Cerebellar nuclear complex (tissue), 1 donor: ENCODE measurements at places on chromosomes 12 and 14.

GRCh38 chr14:41280745-41281144, 325.9 kb upstream of the LRFN5 start:
- DNase-seq = no peak

DNA sequence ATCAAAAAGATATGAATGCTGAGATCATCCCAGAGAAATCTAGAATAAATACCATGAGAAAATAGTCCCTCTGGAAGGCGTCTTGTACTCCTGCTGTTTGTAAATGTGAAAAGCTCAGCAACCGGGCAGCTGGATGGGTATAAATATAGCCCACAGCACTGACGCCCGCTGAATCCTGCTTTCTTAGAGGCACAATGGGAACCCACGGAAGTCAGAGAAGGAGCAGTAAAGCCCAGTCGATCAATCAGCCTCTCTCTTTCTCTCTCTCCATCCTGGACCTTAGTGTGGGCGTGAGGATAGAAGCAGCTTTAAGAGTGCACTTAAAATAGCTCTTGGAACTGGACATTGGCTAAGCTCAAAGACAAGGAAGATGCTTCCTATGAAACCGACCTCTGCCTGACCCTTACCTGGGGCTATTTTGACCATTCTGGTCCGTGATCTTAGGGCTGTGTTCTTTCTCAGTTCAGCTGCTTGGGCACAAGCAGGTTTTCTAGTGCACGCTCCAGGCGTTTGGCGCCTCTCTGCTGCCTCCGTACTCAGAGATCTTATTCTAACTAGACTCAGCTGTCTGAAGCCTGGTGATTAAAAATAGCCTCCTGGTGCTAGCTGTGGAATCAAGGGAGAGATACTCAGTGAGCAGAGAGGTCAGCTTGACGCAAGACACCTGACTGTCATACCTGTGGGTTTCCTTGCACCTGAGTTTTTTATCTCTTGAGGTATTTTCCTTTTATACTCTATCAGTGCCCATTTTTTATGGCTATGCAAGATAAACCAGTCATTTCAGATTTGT, 144.6 kb downstream of the ETV6 start:
- DNase-seq = no peak

DNA sequence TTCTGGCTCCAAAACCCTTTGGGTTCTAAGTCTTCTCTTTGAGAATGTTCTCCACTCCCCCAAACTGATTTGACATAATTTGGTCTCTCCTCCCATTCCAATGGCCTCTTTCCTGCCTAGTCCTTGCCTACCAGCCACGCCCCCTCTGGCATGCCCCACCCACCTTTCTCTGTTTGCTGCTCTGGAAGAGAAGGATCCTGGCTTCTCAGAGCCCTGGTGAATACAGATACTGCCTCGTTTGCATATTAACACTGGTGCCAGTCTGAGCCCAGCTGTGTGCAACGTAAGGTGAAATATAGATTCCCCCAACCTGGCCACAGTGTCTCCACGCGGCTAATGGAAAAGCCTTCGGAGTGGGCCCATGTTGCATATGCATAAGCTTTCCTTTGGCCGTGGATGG, 79.7 kb downstream of the PAPOLA start:
- no peak for DNase-seq

GRCh38 chr12:7868391-7868790, 4.3 kb downstream of the SLC2A14 start:
- no peak for DNase-seq

GRCh38 chr14:20434701-20435581, 1.0 kb downstream of the KLHL33 start:
- peak; percentile 90 for DNase-seq
